Sigmoid colon (tissue), 7 donors: ENCODE measurements at places on chromosomes 1 and 21. TPM values are rescaled to one million over a fixed set of nuclear protein-coding genes. Genes with fewer than 3 reads are reported as not detected.
A peak's percentile ranks its signal among the peaks of the same experiment; 100 is the strongest.

DNA sequence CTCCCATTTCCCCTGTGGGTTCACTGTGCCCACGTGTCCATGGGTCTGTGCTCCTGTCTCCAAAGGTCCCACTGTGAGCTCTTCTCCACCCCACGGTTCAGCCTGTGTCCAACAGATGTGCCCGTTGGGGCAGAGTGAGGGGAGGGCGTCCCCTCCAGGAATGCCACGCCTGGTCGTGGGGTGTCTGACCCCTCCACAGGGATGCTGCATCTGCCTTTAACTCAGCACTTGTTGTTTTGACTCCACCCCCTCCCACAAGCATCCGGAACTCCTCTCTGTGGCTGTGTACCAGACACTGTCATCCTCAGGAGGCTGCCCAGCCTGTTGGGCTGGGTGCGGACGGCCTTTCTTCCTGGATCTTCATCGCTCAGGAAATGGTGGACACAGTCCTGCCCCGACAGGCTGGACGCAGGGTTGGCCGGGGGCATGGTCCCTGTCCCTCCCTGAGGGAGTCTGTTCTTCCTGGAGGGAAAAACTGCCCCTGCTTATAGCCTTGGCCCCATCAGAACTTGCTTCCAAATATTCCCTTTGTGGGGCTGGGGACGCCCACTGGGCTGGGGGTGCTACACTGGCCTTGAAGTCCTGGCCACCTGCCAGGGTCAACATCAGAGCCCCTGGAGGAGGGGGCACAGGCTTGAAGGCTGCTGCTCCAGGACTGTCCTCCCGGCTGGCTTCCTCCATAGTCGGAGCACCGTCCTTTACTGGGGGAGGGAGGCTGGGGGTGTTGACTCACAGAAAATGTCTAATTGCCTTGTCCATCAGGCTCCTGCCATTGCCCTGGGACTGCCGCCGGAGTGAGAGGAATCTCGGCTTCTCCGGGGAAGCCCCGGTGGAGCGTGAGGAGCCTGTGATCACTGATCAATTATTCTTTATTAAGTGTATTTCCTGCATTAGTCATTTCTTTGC lies 182.0 kb upstream of the C1orf174 start:
- DNase-seq, result peak; percentile 50

Gene CNIH3
- 2.8 TPM for total RNA-seq

DNA sequence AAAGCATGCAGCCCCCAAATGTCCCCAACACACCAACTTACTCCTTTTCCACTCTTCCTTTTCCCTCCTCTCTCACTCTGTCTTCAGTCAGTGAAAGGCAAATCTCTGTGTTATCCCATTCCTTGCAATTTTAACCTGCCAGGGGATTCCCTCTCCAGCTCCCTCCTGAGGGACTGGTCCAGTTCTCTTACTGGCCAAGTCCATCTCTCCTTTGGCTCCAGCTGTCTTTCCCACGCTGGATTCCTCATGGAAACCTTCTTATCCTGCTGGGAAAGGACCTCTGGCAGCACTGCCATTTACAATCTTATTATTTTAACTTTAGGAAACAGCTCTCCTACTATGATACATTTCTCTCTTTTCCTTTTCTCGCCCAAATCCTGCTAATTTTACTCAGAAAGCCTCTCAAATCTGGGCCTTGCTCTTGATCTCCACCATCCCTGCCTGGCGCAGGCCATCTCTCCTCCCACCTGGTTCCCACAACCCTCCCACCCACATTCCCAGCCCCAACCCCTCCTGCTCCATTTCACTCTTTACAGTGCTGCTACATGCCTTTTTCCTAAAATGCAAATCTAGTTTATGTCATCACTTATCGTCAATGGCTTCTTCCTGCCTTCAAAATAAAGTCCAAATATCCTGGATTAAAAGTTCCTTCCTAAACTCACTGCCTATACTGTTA lies 72.7 kb upstream of the CNN3 start:
- no peak for DNase-seq

- no peak for DNase-seq
Measured at GRCh38 chr1:25628741-25629421, 12.3 kb downstream of the MAN1C1 start.

DNA sequence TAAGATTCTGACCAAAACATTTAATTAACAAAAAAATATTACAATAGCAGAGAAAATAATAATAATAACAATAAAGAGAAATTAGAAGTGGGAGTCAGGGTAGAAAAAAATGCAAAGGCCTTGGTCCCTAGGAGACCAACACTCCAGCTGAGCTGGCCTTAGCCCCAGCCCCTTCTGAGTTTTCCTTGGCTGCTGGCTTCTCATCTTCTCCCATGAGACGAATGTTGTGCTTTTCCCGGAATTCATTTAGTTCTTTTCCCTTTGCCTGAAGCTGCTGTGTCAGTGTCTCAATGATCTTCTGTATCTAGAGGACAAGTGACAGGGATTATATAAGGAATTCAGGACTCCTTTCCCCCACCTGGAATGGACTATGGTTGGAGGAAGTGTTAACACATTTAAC lies 2.4 kb downstream of the KLHDC9 start:
- DNase-seq, result no peak
